H7 (cell line): ENCODE measurements at places on chromosomes 7 and 10.

DNA sequence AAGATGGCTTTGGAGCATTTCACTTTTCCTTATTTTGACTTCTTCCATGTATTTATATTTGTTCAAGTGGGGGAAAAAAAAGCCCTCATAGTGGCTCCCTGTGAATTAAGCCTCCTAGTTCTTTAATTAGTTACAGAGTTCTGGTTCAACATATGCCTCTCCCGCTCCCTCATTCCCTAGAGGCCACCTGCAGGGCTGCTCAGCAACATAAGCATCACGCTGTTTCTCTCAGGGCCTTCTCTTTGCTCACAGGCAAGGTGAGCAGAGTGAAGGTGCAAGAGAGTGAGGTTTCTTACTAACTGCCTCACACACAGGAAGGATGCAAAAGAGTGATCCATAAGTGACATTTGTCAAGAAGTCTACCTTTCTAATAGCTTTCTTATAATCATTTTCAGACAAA lies 196.7 kb downstream of the SEMA3E start:
- DNase-seq, result peak; percentile 35

DNA sequence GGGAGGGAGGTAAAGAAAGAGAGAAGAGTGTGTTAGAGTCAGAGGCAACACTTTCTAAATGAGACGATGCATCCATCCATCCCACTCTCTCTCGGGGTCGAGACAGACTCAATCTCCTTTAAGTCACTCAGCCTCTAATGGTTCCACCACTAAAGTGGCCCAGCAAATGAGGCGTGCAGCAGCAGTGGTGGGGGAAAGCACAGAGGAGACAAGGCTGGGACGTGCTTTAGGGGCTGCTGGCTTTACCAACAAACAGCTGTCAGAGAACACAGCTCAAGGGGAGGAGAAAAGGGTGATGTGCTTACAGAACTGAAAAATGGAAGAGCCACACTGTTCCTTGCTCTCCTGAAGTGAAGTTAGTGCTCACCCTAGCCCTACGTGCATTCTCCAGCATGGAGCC lies 4.5 kb upstream of the SEC31B start:
- no peak for DNase-seq

DNA sequence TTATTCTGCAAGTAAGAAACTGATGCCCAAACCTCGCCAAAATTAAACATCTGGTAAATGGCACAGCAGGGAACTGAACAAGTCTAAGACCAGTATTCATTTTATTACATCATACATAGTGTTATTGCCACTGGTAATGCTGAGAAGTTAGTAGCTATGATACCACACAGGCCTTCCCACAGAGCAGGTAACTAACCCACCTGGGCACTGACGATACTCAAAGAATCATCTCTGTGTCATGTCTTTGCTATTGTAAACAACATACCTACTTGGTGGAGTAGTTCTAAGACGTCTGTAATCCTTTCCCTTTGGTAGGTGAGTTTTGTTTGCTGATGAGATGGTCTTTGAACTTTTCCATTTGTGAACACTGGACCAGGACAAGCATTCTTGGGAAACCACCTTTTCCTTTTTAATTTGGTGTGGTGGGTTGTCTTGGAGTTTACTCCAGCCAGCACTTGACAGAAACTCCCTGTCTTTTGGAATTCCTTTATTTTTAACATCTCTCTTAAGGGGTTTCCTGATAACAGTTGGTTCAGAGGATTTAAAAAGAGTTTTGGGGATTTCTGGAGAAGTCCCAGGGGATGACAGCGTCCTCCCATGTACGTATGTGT lies 40.9 kb downstream of the PDSS1 start:
- no peak for DNase-seq

GRCh38 chr10:119769886-119770285 lies 44.0 kb downstream of the INPP5F start:
- DNase-seq, result no peak

DNA sequence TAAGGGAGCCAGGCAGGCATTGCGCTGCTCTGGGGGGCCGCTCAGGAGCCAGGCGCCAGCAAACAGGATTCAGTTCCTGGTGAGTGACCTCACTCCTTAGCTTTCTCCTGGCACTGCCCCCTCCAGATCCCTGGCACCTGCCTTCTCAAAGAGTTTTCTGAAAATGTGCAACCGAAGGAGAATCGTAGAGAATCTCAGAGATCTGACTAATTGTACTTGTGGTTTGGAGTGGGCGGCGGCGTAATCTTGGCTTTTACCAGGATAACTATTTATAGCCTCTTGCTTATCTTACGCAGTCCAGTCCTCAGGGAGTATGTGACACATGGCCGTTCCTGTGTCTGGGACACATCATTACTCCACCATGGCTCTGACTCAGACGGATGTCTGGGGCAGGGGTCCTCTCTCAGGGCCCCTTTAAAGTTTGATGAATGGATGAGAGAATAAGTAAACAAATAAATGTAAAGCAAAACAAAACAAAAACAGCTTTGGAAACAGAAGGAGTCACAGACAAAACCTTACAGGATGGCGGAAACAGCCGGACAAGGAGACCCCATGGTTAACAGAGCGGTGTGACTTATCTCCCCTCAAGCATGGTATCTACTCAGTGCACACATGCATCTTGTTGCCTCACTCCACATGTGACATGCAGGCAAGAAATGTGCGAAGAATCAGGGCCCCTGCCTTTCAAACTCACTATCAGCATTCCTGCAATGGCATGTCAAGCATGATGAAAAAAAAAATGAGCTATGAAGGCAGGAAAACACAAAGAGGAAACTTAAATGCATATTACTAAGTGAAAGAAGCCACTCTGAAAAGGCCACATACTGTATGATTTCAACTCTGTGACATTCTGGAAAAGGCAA lies 99.7 kb downstream of the TNS3 start:
- no peak for DNase-seq

GRCh38 chr7:51965454-51965853 lies 648.8 kb upstream of the COBL start:
- DNase-seq, result no peak

DNA sequence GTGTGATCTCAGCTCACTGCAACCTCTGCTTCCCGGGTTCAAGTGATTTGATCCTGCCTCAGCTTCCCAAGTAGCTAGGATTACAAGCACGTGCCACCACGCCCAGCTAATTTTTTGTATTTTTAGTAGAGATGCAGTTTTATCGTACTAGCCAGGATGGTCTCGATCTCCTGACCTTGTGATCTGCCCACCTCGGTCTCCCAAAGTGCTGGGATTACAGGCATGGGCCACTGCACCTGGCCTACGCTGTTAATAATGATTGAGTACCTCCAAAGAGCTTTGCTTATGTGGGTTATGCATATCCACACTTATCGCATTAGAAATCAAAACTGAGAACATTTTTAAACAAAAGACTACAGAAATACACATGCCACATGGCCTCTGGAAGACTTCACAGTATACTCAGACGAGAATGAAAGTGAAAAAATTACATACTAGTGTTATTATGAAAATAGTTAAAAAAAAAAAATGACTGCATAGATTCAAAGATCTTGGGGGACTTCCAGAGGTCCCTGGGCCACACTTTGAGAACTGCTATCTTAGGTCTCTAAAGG lies 25.4 kb downstream of the RPP38 start:
- DNase-seq, result no peak

- DNase-seq, result no peak
Measured at GRCh38 chr10:118563373-118563890, 32.0 kb downstream of the PRLHR start.

DNA sequence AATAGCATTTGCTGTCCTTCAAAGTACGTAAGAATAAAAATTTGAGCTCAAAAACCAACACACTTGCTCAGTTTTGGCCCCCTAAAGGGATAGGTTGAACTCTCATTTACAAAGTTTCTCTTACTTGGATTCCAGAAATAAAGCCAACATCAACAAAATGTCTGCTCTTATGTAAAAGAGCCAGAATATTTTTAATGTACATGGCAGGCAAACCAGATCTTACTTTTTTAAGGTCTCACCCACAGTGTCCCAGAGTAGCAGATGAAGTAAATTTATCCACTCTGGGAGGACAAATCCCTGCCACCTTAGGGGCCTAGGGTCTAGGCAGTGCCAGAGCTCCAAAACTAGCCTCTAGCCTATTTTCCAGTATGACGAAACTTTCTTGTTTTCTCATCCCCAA lies 159.6 kb downstream of the SKAP2 start:
- no peak for DNase-seq

- peak; percentile 86 for DNase-seq
Measured at GRCh38 chr7:45920502-45921380, at the start of gene IGFBP3. Gene IGFBP3, minus strand, starts transcription at chr7:45921272. Its CDS starts 132 bp downstream, at chr7:45921140.

GRCh38 chr10:120953897-120954296 lies 102.7 kb downstream of the WDR11 start:
- no peak for DNase-seq

GRCh38 chr10:43981232-43981631 lies 332.6 kb upstream of the ZNF32 start:
- no peak for DNase-seq

DNA sequence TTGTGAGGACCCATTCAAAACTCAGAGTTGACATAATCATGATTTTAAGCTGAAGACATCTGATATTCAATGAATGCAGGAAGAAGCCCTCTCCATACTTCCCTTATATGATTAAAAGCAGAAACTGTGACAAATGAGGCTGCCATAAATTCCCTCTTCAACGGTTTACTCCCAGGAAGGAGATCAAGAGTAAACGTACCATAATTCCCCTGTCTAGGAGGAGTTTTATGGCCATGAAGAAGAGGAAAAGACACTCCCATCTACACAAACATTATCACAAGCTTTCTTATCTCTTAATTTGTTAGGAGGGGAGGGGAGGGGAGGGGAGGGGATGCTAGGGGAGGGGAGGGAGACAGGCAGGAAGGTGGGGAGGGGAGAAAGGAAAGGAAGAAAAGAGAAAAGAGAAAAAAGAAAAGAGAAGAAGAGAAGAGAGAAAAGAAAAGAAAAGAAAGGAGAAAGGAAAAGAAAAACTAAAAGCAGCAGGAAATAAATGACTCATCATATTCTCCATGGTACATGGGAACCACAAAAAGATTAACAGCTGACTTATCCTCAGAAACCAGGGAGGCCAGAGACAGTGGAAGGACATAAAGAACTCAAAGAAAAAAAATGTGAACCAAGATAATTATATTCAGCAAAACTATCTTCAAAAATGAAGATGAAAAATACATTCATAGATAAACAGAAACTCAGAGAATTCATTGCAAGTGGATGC lies 121.6 kb downstream of the ALOX5 start:
- DNase-seq, result no peak

DNA sequence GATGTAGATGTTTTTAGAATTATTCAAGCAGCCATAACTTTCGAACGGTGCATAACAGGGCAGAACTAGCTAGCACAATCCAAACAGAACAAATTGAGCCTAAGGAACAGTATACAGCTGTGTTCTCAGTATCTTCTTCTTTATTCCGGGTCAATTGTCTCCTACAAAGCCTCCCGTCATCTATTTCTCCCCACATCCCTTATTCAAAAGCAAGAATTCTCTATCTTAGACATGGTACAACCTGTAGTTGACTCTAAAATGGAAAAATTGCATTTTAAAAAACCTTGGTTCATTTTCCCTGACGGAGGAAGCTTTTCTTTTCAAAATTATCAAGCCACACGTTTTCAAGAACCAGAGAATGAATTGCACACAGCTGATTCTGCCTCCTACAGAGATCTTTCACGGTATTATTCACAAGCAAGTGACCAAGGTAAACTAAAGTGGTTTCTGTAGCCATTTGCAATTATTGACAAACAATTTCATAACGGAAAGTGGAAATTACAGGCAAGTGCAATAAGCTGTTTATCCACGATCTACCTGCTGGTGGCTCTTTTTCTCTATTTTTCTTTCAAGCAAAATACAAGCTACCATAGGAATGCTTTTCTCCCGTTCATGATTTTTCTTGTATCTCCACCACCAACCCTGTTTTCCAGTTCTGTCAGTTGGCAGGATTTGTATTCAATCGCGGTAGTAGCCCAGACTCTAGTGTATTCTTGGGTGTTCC lies 2.3 kb downstream of the GRM8 start:
- DNase-seq, result no peak

DNA sequence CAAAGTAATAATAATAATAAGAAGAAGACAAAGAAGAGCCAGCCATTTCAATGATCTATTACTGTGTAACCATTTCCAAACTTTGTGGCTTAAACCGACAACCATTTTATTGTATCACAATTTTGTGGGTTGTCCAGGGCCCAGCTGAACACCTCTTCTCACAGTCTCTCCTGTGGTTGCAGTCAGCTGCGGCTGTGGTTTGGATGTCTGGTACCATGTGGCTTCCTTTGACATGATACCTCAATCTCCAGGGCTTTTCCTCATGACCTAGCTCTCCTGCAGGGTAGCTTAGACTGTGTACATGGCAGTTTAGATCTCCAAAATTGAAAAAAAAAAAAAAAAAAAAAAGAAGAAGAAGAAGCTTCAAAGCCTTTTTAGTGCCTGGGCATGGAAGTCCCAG lies 72.6 kb upstream of the NFKB2 start:
- no peak for DNase-seq

DNA sequence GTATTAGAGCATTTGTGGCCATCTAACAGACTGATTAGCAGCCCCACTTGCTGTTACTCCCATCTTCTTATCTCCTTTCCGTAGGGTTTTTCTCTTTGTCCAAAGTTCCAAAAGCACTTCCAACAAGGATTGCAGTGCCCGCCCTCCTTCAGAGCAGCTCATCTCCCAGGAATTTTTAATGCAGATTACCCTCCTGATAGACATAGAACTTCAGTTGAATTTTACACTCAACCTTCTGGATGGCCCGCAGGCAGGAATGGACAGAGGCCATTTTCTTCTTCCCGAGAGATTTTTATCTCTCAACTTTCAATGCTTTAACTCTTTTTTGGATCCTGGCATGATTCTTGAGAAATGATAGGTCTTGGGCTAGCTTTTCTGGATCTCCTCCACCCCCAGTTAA lies 23.3 kb downstream of the PRKG1 start:
- no peak for DNase-seq

- no peak for DNase-seq
Measured at GRCh38 chr7:36949711-36950600, 225.7 kb upstream of the AOAH start.

- DNase-seq, result no peak
Measured at GRCh38 chr7:139992353-139993044, 70.3 kb downstream of the PARP12 start.

GRCh38 chr10:5662708-5663579 lies 3.5 kb downstream of the ASB13 start:
- DNase-seq, result no peak

DNA sequence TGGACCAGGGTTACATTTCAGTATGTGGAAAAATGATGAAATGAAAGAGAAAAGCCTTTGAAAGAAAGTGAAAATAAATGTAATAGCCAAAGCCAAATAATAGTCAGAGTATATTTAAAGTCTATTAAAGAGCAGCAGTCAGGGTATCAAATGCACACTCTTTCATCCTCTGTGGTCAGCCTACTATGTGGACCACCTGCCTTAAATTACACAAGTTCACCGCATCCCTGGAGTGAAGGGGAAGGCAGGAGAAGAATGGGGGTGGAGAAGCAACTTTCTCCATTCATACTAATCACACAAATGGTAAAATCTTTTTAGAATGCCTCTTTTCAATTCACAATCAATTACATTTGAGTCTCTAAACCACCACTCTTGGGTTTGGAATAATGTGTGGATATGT lies 16.0 kb downstream of the TWIST1 start:
- no peak for DNase-seq

DNA sequence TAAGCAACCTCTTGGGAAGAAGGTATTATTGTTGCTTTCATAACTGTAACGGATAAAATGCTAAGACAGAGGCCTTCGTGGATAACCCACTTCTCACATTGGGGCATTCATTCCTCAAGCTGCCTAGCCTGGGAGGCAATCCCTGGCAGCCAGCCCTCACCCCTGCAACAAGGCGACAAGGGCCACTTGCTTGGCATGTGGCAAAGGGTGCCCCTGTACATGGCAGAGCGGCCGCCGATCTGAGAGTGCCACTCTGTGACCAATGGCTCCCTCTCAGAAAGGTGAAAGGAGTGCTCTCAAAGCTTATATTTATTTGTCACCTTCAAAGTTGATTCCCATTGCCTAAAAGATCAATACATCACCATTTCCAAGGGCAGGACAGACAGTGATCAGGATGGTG lies 31.9 kb downstream of the EBF3 start:
- no peak for DNase-seq
